ENCODE measurements at places on chromosomes 12 and 14. TPM values are rescaled to one million over a fixed set of nuclear protein-coding genes. Genes with fewer than 3 reads are reported as not detected.

PIANP gene
- total RNA-seq, result 0.10 TPM

UNG gene
- 17.8 TPM for total RNA-seq

KRT71 gene
- total RNA-seq, result 454 TPM

PPP1R36 gene
- 0.89 TPM for total RNA-seq

DNA sequence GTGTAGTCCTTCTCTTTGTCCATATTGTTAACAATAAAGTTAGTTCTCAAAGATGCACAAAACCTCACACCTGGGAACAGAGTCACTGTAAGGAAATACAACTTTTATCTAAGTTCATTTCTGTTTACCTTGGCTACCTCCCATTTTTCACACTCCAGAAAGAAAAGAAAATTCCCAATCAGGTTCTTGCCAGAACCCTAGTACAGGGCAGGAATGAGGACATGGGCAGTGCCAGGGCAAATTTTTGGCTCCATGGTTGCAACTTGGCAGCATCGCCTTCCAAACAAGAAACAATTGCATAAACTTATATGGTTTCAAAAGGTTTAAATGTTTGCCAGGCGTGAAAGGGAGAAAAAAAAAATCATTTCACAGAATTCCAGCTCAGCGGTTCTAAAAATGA, 296.3 kb upstream of the PRKD1 start:
- DNase-seq, result no peak

DNA sequence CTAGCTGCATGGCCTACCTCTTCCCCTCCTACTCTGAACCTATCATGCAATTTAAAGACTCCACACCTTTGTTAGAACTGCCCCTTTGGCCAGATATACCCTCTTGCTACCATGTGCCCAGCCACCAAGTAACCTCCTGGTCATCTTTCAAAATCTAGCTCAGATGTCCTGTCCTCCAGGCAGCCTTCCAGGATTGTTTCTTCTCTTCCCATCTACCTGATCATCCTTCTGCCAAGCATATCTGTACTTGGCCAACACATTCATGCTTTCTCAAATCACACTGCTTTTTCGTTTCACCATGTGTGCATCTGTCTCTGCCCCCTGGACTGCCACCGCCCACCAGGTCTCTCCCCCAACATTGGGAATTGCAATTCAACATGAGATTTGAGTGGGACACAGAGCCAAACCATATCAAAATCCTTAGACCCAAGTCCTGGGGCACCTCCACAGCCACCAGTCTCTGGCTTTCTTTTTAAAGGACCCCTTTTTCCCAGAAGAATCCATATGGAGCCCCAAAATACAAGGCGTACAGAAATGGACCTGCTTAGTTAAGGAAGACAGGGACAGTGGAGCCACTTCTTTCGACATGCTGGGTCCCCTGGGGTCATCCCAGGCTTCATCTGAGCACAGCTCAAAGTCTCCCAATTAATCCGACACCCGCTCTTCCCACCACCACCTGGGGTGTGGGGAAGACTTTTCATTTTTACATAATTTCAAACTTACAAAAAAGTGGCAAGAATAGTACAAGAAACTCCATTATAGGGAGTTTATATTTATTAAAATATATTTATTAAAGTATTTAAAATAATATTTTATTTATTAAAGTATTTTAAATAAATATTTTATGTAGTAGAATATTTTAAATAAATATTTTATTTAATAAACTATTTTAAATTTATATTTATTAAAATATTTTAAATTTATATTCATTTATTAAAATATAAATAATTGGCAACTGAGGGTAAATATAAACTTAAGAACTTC, 7.9 kb upstream of the CMKLR1 start:
- no peak for DNase-seq
